Chondrocyte (in vitro differentiated cells): ENCODE measurements at places on chromosomes 3 and 15. TPM values are rescaled to one million over a fixed set of nuclear protein-coding genes. Genes with fewer than 3 reads are reported as not detected.

The C2CD4A gene
- total RNA-seq, result 0.10 TPM in 1 of 3 replicates, not detected in the others

The CFAP91 gene
- total RNA-seq, result 0.29 TPM in 1 of 3 replicates, not detected in the others

The NPAP1 gene
- not detected in 3 replicates for total RNA-seq

The XIRP1 gene
- 0.10 TPM in 2 of 3 replicates, not detected in the other for total RNA-seq

The KNG1 gene
- not detected in 3 replicates for total RNA-seq
